ENCODE measurements at places on chromosomes 13 and 19. TPM values are rescaled to one million over a fixed set of nuclear protein-coding genes. Genes with fewer than 3 reads are reported as not detected.

The ZSCAN5A gene
- 13.9 TPM for total RNA-seq

The PINLYP gene
- total RNA-seq = 18.0 TPM

The SWSAP1 gene
- total RNA-seq = 2.5 TPM

The DAND5 gene
- total RNA-seq = not detected

- DNase-seq = no peak
- no peaks in the 10 kb centered on the region for H3K4me1 ChIP-seq
- no peaks in the 10 kb centered on the region for H3K36me3 ChIP-seq
- no peak overlapping the region for H3K27ac ChIP-seq
- H3K4me3 ChIP-seq = no peak overlapping the region
- H3K27me3 ChIP-seq = no peaks in the 10 kb centered on the region
Observed at GRCh38 chr13:91355826-91356710, 8.6 kb downstream of the MIR17HG start.

DNA sequence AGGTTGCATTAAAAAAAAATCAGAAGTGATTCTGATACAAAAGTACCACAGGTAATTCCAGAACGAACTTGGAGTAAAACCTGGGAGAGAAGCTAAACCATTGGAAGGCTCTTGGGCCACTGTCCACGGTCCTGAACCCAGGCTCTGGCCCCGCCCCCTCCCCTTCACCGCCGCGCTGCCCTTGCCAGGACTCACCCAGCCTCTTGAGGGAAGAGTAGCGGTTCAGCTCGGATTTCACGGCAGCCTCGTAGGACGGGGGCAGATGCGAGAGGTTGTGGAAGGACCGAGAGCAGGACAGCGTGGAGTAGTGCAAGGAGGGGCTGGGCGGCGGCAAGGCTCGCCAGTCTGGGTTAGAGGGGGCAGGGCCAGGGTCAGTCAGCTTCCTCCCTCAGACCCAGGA, 5.7 kb downstream of the SHISA7 start:
- H3K27me3 ChIP-seq = no peaks in the 10 kb centered on the region
- no peak for DNase-seq
- no peak overlapping the region for H3K4me3 ChIP-seq
